ENCODE measurements at places on chromosomes 7 and 10. TPM values are rescaled to one million over a fixed set of nuclear protein-coding genes. Genes with fewer than 3 reads are reported as not detected.

- no peaks in the 10 kb centered on the region for H3K4me1 ChIP-seq
- H3K27me3 ChIP-seq = no peaks in the 10 kb centered on the region
These were observed 27.6 kb upstream of the PRKG1 start for GRCh38 chr10:51046654-51047053.

Gene ARL3
- 0.99 TPM for total RNA-seq

DNA sequence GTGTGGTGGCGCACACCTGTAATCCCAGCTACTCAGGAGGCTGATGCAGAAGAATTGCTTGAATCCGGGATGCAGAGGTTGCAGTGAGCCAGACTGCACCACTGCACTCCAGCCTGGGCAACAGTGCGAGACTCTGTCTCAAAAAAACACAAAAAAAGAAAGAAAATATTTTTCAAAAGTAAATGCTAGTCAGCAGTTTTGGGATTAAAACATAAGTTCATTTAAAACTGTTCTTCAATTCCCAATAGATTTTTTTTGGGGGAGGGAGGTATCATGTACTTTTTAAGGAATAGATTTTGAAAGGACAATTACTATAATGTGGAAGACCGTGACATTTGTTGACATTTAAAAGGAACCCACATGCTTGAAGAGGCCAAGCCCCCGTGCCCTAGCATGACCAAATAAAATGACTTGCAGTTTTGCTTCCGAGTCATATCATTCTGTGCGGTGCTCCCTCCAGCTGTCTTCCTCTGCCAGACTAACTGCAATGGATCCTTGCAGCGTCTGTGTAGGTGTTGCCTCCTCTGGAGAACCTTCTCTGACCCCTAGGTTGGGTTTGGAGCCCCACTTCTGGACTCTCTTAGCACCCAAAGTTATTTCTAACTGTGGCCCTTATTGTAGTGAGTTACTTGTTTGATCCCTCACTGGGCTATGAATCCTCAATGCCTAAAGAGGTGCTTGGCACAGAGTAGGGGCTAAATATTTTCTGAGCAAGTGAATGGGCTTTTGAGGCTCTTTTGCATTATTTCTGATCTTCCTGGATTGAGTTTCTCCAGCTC is 17.4 kb upstream of the HPS1 start:
- H3K4me3 ChIP-seq = no peak overlapping the region
- peaks cover 5% of the 10 kb centered on the region for H3K4me1 ChIP-seq
- no peaks in the 10 kb centered on the region for H3K36me3 ChIP-seq
- H3K27ac ChIP-seq = no peak overlapping the region

DNA sequence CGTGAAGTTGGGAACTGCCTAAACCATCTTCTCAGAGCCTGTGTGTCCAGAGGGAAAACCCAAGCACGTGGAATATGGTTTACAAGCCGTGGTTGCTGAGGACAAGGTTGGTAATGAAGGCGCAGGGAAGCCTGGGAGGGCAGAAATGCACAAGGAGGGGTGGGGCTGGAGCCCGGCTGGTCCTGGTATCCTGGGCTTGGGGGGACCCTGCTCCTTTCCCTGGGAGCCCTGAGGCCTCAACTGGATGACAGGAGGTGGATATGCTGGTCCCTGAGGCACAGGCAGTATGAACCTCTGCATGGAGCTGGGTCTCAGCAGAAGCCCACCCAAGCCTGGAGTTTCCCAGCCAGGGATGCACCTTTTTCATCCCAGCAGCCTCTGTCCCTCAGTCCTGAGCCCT is 80.3 kb upstream of the RET start:
- no peaks in the 10 kb centered on the region for H3K27me3 ChIP-seq
- H3K4me3 ChIP-seq = no peak overlapping the region
- no peak overlapping the region for H3K27ac ChIP-seq
- H3K36me3 ChIP-seq = no peaks in the 10 kb centered on the region

Gene DLX6
- total RNA-seq = not detected

Gene GOLGA7B
- total RNA-seq = 4.5 TPM

DNA sequence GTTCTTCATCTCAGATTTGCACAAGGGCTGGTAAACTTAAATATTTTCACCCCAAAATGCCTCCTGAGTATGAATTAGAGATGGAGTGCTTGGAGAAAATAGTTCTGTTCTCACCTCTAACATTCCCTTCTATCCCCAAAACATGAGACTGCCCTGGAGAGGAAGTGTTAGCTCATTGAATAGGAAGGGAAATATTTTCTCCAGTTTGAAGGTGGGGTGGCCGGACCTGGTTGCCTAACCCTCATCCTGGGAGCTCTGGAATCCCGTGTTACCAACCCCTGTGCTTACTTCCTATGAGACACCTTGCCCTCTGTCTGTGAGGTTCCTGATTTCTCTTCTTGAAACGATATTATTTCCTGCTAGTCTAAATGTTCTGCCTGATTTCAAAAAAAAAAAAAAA is 779 bp downstream of the IFIT2 start:
- peak overlapping the region; percentile 78 for H3K27ac ChIP-seq
- H3K36me3 ChIP-seq = peaks cover 21% of the 10 kb centered on the region
- no peaks in the 10 kb centered on the region for H3K27me3 ChIP-seq
- H3K4me3 ChIP-seq = peak overlapping the region; percentile 68
- DNase-seq = no peak

Gene FKBP6
- not detected for total RNA-seq

DNA sequence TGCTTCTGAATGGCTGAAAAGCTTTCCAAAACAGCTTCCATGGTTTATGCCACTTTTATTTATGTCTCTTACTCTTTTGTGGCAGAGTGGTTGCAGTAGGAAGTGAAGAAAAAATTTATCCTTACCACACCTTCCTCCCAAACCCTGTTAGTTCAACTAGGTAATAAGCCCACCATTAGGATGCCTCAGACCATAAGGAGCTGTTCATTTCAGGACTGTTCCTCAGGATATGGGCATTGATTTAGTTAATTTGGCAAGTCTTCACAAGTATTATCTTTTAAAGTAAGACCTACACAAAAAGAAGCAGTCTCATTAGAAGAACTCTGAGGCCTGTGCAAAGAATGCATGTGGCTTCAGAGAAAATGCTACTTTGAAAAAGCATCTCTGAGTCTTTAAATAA is 82.9 kb upstream of the PDLIM1 start:
- no peaks in the 10 kb centered on the region for H3K36me3 ChIP-seq
- no peak overlapping the region for H3K27ac ChIP-seq
- H3K27me3 ChIP-seq = peaks cover 2% of the 10 kb centered on the region
- DNase-seq = no peak

DNA sequence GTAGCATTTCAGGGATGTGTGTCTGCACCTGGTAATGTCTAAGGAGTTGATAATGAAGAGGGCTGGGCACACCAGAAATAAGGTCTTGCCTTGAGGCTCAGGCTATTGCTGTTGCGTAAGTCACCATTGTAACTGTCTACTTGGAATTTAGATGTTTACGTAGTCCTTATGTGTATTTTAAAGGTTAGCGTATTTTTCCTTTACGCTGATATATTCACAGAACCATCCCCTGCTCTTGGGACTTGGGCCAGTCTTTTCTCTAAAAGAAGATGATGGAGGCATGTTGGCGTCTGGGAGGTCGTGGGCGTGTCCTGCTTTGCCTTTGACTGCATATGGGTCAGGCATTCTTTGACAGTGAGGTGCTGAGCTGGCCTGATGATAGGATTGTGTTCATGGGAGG is 14.7 kb downstream of the WDR37 start:
- DNase-seq = no peak
- H3K27ac ChIP-seq = no peak overlapping the region
- H3K27me3 ChIP-seq = no peaks in the 10 kb centered on the region
- H3K4me3 ChIP-seq = no peak overlapping the region
- H3K4me1 ChIP-seq = peaks cover 5% of the 10 kb centered on the region

- DNase-seq = no peak
- H3K4me1 ChIP-seq = no peaks in the 10 kb centered on the region
- no peak overlapping the region for H3K27ac ChIP-seq
- H3K36me3 ChIP-seq = no peaks in the 10 kb centered on the region
These were observed 35.4 kb downstream of the KIAA1549 start for GRCh38 chr7:138945821-138946220.

Gene MYL10
- not detected for total RNA-seq

- no peaks in the 10 kb centered on the region for H3K36me3 ChIP-seq
- H3K4me1 ChIP-seq = peaks cover 14% of the 10 kb centered on the region
- peaks cover 27% of the 10 kb centered on the region for H3K27me3 ChIP-seq
These were observed 1.5 kb upstream of the TSPAN12 start for GRCh38 chr7:120859459-120859858.

DNA sequence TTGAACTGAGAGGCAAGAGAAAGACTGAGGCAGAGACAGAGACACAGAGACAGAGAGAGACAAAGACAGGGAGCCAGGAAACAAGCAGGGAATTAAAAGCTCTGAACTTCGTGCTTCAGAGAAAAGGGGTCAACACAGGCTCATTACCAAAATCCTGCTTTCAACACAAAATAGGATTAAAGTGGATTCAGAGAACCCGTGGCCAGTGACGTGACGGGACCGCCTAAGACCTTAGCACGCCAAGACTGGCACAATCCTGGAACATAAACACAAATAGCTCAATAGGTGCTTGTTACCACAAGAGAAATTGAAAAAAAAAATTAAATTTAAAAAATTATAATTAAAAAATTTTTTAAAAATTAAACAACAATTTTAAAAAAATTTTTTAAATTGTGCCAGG is 21.5 kb downstream of the ASB13 start:
- no peak overlapping the region for H3K27ac ChIP-seq
- no peaks in the 10 kb centered on the region for H3K27me3 ChIP-seq
- H3K4me3 ChIP-seq = no peak overlapping the region
- peaks cover 31% of the 10 kb centered on the region for H3K36me3 ChIP-seq
- no peaks in the 10 kb centered on the region for H3K4me1 ChIP-seq

DNA sequence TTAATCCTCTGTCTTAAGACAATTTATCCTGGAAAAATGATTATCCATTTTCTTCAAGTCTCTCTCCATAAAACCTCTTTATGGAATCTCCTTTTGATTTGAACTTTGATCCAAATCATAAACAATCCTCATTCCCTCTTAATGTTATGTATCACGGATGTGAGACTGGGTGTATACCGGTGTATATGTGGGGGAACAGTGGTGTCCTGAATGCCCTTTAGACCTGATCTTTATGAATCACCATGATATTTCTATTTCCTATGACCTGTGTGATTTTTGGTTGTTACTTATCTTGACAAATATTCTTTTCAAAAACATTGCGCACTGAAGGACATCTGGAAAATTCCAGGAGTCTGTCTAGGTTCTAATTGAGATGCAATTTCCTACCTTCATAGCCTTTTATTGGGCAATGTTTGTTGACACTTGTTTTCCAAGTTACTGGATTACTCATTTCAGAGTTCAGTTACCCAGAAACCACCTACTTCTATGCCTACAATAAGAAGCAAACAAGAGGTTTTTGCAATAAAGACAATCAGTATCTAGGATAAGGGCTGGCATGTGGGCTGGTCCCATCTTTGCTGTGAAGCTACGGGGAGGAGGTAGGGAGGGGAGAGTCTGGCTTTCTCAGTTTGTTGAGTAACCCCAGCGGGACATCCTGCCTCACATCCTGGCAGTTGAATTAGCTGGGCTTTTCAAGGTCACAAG is 190.4 kb downstream of the CTTNBP2 start:
- no peak for DNase-seq
- no peaks in the 10 kb centered on the region for H3K4me1 ChIP-seq

DNA sequence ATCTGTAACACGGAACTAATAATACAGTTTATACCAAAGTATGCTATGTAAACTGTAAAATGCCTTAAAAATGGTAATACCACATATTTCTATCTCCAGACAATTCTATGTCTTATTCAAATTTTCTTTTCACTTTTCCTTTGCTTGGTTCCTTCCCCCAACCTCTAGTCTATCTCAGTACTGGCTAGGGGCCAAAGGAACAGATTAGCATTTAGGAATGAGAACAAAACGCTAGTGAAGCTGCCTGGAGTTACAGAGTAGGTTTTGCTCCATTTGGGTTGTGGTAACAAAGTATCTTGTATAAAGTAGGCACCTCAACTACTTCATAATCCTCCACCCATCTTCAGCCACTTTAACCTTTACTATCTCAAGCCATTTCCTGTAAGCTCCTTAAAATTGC is 94.1 kb downstream of the HBP1 start:
- peaks cover 12% of the 10 kb centered on the region for H3K36me3 ChIP-seq
- no peaks in the 10 kb centered on the region for H3K27me3 ChIP-seq
- H3K4me3 ChIP-seq = no peak overlapping the region
- no peak for DNase-seq
- H3K27ac ChIP-seq = no peak overlapping the region
- no peaks in the 10 kb centered on the region for H3K4me1 ChIP-seq

Gene AMPH
- not detected for total RNA-seq

DNA sequence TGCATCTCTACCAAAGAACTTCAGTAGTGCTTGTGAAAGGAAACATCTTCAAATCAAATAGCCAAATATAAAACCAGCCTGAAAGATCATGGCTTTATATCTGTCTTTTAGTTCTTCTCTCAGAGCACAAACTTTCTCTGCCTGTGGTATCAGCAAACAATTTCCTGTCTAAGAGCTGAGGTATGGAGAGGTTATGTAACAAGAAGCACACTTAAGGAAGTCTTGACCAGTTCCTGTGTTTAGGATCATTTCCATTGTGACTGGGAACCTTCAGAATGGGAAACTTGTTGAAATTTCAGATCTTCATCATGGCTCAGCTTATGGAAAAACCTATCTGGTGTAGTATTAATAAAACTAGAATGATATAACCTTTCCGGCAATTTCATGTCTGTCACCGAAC is 148.8 kb downstream of the MBL2 start:
- no peaks in the 10 kb centered on the region for H3K4me1 ChIP-seq
- no peaks in the 10 kb centered on the region for H3K36me3 ChIP-seq
- no peak overlapping the region for H3K4me3 ChIP-seq
- no peak overlapping the region for H3K27ac ChIP-seq

GRCh38 chr10:34698979-34699378 is 116.1 kb downstream of the PARD3 start:
- H3K36me3 ChIP-seq = no peaks in the 10 kb centered on the region
- no peak overlapping the region for H3K27ac ChIP-seq
- H3K27me3 ChIP-seq = no peaks in the 10 kb centered on the region
- H3K4me1 ChIP-seq = no peaks in the 10 kb centered on the region

- no peak for DNase-seq
- no peak overlapping the region for H3K27ac ChIP-seq
- H3K27me3 ChIP-seq = peaks cover 38% of the 10 kb centered on the region
- peaks cover 4% of the 10 kb centered on the region for H3K4me1 ChIP-seq
These were observed 2.8 kb upstream of the NPFFR1 start for GRCh38 chr10:70286616-70287015.

DNA sequence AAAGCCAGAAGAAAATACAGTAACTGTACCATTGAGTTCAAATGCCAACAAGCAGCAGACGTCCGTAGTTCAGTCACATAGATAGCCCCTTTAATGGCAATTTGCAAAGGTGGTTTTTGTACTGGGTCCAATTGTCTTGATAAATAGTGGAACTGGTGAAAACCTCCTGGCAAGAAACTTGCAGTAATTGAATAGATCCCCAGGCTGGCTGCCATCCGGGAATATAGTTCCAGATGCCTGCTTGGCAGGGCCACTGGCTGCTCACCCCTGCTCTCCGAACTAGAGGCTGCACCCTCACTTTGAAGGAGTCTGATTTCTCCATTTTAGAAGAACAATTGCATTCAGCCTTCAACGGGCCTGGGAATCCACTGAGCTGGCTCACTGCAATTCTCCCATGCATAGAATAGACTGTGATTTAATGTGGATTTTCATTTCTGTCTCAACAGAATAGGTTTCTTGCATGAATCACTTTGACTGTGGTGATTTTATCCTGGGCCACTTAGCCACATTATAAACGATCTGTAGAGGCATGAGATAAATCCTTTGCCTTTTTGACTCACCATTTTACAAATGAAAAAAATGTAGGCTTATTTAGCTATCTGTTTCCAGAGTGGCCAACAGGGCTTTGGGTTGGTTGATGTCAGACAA is 35.9 kb upstream of the ELMO1 start:
- no peaks in the 10 kb centered on the region for H3K4me1 ChIP-seq
- H3K36me3 ChIP-seq = no peaks in the 10 kb centered on the region
- no peak overlapping the region for H3K4me3 ChIP-seq
